GM12891 (cell line): ENCODE measurements at places on chromosomes 5 and 9.
A peak's percentile ranks its signal among the peaks of the same experiment; 100 is the strongest.

- no peak for DNase-seq
Observed at GRCh38 chr5:91010090-91010489, 373.0 kb downstream of the ARRDC3 start.

DNA sequence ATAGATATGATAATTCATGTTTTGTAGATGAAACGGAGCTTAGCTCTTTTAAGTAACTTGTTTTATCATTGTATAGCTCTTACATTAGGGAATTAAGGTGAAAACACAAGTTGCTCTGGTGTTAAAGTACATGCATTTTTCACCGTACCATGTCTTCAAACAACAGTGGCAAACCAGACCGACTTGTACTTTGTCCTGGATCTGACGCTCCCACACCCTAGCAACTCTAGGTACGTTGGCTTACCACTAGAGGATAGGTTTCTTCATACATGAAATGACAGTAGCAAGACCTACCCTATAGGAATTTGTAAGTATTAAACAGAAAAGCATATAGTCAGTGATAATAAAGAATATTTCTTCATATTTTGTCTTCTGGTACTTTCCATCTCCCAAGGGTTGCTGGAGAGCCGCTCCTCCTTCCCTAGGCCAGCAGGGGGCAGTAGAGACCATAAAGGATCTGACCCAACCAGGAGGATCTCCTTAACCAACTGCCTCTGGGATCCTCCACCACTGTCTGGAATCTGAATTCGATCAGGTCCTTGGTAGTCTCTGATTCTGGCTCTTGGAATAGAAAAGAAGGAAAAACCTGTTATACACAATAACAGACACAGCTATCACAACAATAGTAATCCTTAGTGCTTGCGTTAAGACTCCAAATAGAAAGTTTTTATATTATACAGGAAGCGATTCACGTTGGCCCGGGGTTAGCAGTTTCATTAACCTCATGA is 136.7 kb downstream of the CAVIN4 start:
- peak; percentile 28 for DNase-seq

DNA sequence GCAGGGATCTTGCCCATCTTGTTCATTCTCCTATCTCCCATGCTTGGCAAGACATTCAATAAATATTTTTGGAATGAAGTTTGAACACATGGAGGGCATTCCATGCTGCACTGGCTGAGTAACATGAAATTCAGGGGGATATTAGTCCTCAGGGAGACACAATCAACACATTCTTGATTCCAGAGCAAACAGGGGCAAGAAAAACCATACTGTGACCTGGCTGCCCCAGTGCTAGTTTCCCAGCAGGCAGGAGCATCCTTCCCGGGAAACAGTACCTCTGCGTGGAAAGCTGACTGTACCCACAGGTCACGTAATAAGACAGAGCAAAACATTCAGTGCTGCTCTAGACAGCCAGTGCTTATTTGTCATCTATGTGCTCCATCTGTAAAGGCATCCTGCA is 66.3 kb upstream of the SPOCK1 start:
- DNase-seq: no peak

DNA sequence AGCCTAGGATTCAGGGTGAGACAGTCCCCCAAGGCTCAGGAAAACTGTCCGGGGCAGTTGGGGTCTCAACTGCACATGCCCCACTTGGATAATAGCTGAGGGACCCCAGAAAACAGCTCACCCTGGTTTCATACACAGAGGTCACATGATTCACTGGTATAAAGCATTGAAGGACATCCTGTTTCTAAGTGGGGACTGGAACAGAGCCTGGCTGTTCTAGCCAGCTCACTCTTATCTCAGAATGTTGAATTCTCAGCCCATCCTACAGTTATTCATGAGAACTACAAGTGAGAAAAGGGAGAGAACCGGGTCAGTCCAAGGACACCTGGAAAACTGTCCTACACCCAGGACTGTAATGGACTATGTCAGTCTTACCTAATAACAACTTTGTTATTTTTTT is 170.9 kb downstream of the FGF1 start:
- DNase-seq: no peak

DNA sequence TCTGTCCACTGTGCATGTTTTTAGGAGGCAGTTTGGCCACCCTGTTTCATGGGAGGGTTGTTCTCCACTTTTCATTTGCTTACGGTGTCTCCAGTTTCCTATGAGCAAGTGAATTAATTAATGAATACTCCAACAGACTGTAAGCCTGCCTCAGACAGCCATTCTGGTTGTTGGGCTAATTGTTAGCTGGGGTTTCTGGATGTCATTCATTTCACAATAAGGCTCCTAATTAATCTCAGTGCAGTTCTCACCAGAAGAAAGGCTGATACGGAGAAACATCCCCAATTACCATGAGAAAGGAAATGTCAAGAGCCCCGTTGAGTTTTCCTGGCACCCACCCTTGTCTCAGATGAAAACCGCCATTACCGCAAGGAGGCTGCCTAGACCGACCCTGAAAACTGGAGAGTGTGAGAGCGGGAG is 75.8 kb downstream of the MAP1B start:
- no peak for DNase-seq

GRCh38 chr5:55102348-55102747 is at the start of gene GZMA:
TSS of gene GZMA (plus strand) at chr5:55102646. CDS start at chr5:55102683, 37 bp downstream.
- DNase-seq: no peak

DNA sequence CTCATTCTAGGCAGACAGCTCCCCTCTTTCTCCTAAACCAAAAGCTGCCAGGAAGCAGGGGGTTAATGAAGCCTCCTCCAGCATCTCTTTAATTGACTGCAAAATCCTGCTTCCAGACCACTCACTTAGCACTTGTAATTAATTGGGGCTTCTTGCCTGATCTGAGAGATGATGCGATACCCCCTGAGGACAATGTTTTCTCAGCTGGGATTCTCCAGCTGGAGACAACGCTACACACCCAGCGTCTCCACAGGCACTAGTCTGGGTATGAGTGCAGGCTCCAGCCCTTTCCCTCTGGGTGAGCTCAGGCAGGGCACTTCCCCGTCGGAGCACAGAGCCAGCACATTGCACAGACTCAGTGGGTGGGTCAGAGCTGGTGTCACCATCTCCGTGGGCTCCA is 16.1 kb downstream of the CPLX2 start:
- no peak for DNase-seq

DNA sequence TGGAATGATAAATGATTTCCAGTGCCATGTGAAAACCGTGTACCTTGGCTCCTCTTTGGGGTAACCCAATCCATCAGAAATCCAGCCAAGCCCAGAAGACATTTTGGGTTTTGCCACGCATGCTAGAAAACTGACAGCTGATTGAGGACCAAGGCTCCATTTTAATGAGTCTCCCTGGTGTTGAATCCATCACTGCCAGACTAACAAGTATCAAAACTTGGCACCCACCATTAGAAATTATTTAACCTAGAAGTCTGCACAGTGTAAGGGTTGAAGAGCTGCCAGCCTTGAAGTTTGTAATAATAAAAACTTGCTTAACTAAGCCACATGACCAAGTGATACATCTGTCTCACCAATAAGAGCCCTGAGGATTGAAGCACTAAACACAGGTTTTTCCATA is 369.9 kb downstream of the DNAH5 start:
- no peak for DNase-seq

GRCh38 chr5:115507681-115508080 is 36.9 kb downstream of the FEM1C start:
- no peak for DNase-seq

DNA sequence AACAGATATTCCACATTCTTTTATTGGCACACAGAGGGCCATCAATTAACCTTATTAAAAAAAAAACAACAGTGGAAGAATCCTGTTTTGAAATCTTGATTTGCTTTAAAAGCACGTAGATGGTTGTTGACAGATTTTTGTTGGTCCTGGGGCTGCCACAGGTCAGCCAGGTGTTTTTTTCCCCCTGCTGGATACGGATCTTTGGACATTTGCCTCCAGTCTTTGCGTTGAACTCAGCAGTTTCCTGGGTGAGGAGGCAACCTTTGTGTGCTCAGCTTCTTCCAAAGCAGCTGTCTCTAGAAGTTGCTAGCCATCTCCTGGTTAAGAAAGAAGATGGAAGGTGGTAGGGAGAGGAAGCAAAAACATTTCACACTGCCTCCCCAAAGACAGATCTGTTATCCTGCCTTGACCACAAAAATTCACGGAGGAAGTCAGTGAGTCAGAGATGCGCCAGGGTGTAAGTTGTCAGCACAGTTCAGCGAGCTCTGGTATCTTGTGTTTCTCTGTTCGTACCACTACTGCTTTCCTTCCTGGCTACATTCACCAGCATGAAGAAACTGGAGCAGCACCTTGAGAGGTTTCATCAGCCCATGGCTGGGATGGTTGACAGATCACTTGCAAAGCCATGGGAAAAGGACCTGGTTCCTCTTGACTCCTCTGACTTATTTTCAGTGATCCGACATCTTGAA is 207.3 kb downstream of the ARHGAP26 start:
- DNase-seq: no peak

DNA sequence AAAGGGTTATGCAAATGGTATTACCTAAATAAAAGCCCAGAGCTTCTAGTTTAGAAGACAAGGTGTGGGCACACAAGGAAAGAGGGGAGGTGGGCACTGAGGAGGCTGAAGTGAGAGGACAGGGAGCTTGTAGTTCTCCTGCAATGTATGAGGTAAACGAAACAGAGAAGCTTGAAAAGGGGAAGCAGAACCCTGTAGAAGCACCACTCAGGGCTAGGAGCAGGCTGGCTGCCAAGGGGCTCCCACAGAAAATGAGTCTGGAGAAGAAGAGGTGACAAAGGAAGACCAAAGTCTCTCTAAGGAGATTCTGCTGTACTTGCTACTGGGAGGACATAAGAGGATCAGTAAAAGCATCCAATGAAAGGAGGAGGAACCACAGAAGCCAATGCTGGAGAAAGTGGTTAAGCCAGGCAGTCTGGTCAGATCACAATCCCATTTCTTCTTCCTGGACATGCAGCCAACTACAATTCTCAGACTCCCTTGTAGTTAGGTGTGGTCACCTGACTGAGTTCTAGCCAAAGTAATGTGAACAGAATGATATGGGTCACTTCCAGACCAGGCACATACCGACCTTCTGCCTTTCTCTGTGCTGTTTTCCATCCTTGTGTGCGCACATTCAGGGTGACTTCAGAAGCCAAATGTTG is 174.5 kb upstream of the MAP3K1 start:
- DNase-seq: no peak

GRCh38 chr5:8829323-8830029 is 716.4 kb downstream of the SEMA5A start:
- no peak for DNase-seq

DNA sequence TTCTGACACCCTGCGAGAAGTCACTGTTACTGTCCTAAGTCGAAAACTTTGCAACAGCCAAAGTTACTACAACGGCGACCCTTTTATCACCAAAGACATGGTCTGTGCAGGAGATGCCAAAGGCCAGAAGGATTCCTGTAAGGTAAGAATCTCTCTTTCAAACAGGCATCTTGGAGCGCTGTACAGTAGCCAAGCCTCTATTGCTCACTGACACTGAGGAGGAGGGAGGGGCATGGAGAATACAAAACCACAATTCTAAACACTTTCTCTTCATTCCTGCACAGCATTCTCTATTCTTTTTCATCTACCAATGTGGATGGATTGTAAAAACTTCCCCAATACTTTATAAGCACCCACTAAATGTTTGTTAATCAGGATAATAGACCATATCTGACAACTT is 7.4 kb downstream of the GZMK start:
- no peak for DNase-seq

- DNase-seq: no peak
Observed at GRCh38 chr9:112166176-112167140, 8.6 kb downstream of the SUSD1 start.

GRCh38 chr5:170345971-170346370 is 43.2 kb downstream of the KCNMB1 start:
- no peak for DNase-seq

- no peak for DNase-seq
Observed at GRCh38 chr5:8114597-8115266, 245.8 kb downstream of the MTRR start.

DNA sequence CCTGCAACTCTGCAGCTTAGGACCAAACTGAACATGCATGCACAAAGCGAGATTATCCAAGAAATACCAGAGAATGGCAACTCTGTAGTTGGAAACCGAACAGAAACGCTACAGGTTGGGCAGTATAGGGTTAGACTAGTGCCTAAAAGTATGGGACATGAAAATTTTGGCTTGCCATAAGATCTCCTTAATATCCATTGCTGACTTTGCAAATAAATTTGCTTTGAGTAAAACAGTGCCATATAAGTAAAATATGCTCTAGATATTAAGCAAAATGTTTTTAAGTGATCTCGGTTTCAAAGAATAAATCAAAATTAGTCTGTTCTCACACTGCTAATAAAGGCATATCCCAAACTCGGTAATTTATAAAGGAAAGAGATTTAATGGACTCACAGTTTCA is 456.0 kb downstream of the PRDM9 start:
- no peak for DNase-seq

DNA sequence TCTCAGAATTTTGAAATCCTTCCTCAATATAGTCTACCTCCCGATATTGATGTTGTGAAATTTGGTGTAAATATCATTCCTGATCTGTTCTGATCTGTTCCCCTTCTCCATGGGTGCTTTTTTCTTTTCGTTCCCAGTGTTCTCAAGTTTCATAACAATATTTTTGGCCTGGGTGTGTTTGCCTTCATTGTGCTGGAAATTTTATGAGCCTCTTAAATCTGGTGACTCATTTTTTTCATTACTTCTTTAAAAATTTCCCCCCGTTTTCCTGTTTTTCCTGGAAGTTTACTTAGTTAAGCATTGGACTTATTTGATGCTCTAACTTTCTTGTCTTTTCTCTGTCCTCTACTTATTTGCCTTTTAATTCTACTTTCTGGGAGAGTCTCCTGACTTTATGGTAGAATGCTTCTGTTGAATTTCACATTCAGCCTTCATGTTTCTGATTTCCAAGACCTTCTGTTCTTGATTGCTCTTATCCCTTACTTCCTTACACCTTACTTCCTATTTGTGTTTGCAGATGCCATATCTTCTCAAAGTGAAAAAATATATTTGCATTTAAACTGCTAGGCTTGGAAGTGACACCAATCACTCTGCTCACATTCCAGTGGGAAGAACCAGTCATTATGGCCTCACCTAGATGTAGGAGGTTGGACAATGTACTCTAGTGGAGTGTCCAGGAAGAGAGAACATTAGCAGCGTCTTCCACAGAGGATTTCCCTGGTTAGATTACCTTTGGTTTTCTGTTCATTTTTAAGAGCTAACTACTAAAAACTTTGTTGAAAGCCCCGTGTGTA is 441.9 kb downstream of the ARHGEF28 start:
- no peak for DNase-seq

- DNase-seq: no peak
Observed at GRCh38 chr9:127909839-127910273, 7.0 kb downstream of the ST6GALNAC4 start.

GRCh38 chr9:99181621-99182020 is 40.1 kb downstream of the ALG2 start:
- no peak for DNase-seq

DNA sequence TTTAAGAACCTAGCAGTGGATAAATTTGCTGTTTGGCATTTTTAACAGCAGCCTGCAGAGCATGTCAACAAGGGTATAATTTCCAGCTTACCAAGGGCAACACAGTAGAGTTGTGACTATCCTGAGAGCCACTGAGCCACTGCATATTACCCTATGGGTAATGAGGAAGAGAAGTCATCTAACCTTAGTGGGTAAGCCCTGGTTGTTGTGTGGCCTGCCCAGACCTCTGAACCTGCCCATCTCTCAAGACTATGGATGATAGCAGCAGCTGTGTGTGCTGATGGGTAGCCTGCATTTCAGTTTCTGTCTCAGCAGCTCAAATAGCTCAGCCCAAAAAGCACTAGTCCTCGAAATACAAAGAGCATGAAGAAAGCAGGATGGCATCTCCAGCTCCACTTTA is 56.1 kb upstream of the PIP5K1B start:
- DNase-seq: no peak

- peak; percentile 22 for DNase-seq
Observed at GRCh38 chr9:94875300-94876020, 149.0 kb downstream of the AOPEP start.

GRCh38 chr9:112755016-112755427 is 4.5 kb downstream of the SNX30 start:
- no peak for DNase-seq
